A549 treated with dexamethasone at 1 μM for 4 hours (cell line): ENCODE measurements at places on chromosomes 5 and 9. TPM values are rescaled to one million over a fixed set of nuclear protein-coding genes. Genes with fewer than 3 reads are reported as not detected.

BRD9 gene
- total RNA-seq = 35.8 to 41.4 TPM (median 38.7 TPM) in 5 replicates

FOXD1 gene
- 14.5 to 16.5 TPM (median 15.8 TPM) in 5 replicates for total RNA-seq

CDC20B gene
- 0.06 to 0.09 TPM (median 0.08 TPM) in 5 replicates for total RNA-seq

SHISAL2B gene
- total RNA-seq = not detected in 5 replicates

PCDHGB5 gene
- 2.0 to 2.7 TPM (median 2.5 TPM) in 5 replicates for total RNA-seq

SEMA5A gene
- 0.01 to 0.06 TPM in 2 of 5 replicates, not detected in the others for total RNA-seq

GNA14 gene
- 0.09 TPM in 1 of 5 replicates, not detected in the others for total RNA-seq

PAEP gene
- total RNA-seq = 0.14 to 0.45 TPM (median 0.36 TPM) in 5 replicates

CDH6 gene
- total RNA-seq = 0.05 to 0.13 TPM (median 0.07 TPM) in 5 replicates

GRM6 gene
- not detected in 5 replicates for total RNA-seq

LOX gene
- 1.1 to 2.5 TPM (median 1.6 TPM) in 5 replicates for total RNA-seq

PDGFRB gene
- total RNA-seq = 0.14 to 0.27 TPM (median 0.22 TPM) in 5 replicates

NEUROG1 gene
- not detected in 5 replicates for total RNA-seq

SCGB3A2 gene
- total RNA-seq = not detected in 5 replicates

SPINK7 gene
- not detected in 5 replicates for total RNA-seq

TRIP13 gene
- total RNA-seq = 63.1 to 74.5 TPM (median 72.4 TPM) in 5 replicates

COL23A1 gene
- not detected in 5 replicates for total RNA-seq

PDE8B gene
- 1.8 to 3.0 TPM (median 2.0 TPM) in 5 replicates for total RNA-seq

MRPS2 gene
- 102 to 135 TPM (median 127 TPM) in 5 replicates for total RNA-seq

FGF10 gene
- not detected in 5 replicates for total RNA-seq

C9orf43 gene
- total RNA-seq = 0.45 to 0.63 TPM (median 0.60 TPM) in 5 replicates

PCDHA13 gene
- 0.04 to 0.09 TPM (median 0.06 TPM) in 4 of 5 replicates, not detected in the other for total RNA-seq

TLE1 gene
- total RNA-seq = 77.0 to 86.8 TPM (median 81.4 TPM) in 5 replicates

CSF1R gene
- 0.09 to 0.35 TPM (median 0.17 TPM) in 5 replicates for total RNA-seq

SOHLH1 gene
- total RNA-seq = 0.06 to 0.11 TPM in 2 of 5 replicates, not detected in the others

PIP5KL1 gene
- total RNA-seq = 1.2 to 2.0 TPM (median 1.6 TPM) in 5 replicates

SPATA6L gene
- 0.98 to 1.9 TPM (median 1.6 TPM) in 5 replicates for total RNA-seq

QRFP gene
- 0.06 TPM in 1 of 5 replicates, not detected in the others for total RNA-seq

TAS2R1 gene
- not detected in 5 replicates for total RNA-seq

LCN6 gene
- not detected in 5 replicates for total RNA-seq

IL13 gene
- 0.07 TPM in 1 of 5 replicates, not detected in the others for total RNA-seq

OMD gene
- total RNA-seq = not detected in 5 replicates

GDA gene
- total RNA-seq = 0.69 to 1.4 TPM (median 1.0 TPM) in 5 replicates

AFAP1L1 gene
- total RNA-seq = 10.3 to 15.2 TPM (median 13.4 TPM) in 5 replicates

MLLT3 gene
- 16.1 to 20.0 TPM (median 17.7 TPM) in 5 replicates for total RNA-seq

PCDHGA4 gene
- 0.08 to 0.21 TPM (median 0.14 TPM) in 5 replicates for total RNA-seq

HMMR gene
- 22.8 to 29.3 TPM (median 26.1 TPM) in 5 replicates for total RNA-seq

DMRT3 gene
- total RNA-seq = not detected in 5 replicates

CSF2 gene
- 0.14 to 0.21 TPM (median 0.16 TPM) in 3 of 5 replicates, not detected in the others for total RNA-seq

C6 gene
- total RNA-seq = not detected in 5 replicates

NFIB gene
- 8.5 to 17.8 TPM (median 13.8 TPM) in 5 replicates for total RNA-seq
